T-helper 1 cell (primary cell): ENCODE measurements at places on chromosomes 3 and 15.

- peak; percentile 21 for DNase-seq
These were observed 17.3 kb downstream of the C3orf18 start for GRCh38 chr3:50550079-50550736.

DNA sequence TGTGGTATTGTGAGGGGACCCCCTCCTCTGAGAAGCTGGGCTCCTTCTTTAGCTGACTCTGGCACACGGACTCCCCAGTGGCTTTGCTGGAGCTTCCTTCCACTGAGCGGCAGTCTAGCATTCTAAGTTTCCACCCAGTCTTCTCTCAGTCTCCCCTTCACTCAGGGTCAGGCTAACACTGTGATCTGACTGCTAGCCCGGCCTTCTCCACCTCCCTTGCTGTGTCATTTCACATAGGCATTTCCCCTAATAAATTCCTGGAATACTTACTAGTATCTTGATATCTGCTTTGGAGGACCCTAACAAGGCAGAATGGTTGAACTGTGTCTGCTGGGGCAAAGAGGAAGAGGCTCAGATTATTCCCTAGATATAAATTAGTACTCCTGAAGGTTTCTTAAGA, 106.2 kb upstream of the THBS1 start:
- DNase-seq: no peak

DNA sequence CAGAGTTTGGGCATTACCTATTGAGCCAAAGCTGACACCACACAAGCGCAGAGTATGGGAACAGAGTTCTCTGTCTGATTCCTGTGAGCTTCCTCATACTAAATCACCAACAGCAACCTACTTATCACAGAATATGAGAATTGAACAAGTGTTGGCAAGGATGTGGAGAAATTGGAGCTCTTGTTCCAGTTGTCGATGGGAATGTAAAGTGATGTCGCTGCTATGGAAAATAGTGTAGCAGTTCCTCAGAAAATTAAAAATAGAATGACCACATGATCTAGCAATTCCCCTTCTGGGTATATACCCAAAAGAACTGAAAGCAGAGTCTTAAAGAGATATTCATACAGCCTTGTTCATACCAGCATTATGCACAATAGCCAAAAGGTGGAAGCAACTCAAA, 33.4 kb downstream of the CD86 start:
- no peak for DNase-seq

- DNase-seq: no peak
These were observed 2.5 kb downstream of the GXYLT2 start for GRCh38 chr3:72890166-72890925.

DNA sequence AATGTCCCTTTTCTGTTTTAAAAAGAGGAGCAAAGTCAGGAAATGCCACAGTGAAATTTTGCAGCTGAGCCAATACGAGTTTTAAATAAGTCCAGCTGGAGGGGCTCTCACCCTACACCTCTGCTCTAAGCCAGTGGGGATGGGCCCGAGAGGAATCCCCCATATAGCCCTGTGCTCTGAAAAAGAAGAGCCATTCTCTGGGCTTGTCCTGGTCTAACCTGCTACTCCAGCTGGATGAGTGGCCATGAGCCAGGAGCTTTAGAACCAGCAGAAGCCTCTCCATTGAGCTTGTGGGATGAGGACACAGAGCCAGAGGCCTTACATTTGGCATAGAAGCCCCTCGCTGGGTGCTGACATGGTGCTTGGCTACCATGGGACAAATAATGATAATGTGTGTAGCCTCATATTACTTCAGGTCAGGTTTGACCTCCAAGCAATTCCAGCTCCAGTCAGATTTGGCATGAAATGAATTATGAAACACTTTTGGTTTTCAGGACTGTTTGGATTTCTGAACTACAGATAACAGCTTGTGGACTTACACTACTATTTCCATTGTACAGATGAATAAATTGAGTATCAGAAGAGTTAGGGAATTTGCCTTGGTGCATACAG, 172.4 kb downstream of the CHST2 start:
- DNase-seq: no peak

GRCh38 chr3:197336348-197336747, 37.9 kb upstream of the DLG1 start:
- DNase-seq: no peak

- no peak for DNase-seq
These were observed 85.7 kb downstream of the TBL1XR1 start for GRCh38 chr3:177111541-177111949.

DNA sequence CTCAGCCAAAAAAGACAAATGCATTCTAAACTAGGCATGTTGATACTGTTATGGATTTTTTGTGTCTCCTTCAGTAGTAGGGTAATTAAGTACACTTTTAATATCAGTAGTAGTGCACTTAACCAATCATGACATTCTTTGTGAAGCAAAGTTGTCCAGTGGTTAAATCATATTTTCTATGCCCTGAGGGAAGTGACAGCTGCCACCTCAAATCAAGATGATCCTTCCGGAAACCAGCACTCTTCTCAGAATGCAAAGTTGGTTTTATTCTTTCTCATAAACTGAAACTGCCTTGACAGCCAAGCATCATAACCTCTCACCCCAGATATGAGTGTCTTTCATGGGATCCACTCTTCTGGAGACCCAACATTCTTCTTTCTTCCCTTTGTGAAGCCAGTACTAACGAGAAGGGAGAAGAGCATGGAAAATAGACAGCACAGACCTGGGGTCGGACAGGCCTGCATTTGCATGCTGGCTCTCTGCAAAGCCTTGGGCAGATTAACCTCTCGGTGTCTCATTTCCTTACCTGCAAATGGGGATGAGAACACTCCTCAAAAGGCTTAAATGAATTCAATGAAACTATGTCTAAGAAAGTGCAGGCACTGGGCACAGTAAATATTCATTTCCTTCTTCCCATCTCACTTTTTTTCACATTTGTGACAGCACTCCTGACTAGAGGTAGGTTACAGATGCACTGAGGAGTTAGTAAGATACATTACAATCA, 13.2 kb downstream of the AAGAB start:
- DNase-seq: peak; percentile 89

GRCh38 chr15:25712192-25712960, 150.8 kb downstream of the ATP10A start:
- DNase-seq: no peak

GRCh38 chr15:64046421-64047153, at the start of gene DAPK2:
Gene DAPK2 (minus strand): TSS chr15:64046485. CDS start chr15:64040261, 6,224 bp downstream.
- DNase-seq: peak; percentile 57

GRCh38 chr15:43212299-43212698, 8.5 kb downstream of the EPB42 start:
- DNase-seq: no peak

DNA sequence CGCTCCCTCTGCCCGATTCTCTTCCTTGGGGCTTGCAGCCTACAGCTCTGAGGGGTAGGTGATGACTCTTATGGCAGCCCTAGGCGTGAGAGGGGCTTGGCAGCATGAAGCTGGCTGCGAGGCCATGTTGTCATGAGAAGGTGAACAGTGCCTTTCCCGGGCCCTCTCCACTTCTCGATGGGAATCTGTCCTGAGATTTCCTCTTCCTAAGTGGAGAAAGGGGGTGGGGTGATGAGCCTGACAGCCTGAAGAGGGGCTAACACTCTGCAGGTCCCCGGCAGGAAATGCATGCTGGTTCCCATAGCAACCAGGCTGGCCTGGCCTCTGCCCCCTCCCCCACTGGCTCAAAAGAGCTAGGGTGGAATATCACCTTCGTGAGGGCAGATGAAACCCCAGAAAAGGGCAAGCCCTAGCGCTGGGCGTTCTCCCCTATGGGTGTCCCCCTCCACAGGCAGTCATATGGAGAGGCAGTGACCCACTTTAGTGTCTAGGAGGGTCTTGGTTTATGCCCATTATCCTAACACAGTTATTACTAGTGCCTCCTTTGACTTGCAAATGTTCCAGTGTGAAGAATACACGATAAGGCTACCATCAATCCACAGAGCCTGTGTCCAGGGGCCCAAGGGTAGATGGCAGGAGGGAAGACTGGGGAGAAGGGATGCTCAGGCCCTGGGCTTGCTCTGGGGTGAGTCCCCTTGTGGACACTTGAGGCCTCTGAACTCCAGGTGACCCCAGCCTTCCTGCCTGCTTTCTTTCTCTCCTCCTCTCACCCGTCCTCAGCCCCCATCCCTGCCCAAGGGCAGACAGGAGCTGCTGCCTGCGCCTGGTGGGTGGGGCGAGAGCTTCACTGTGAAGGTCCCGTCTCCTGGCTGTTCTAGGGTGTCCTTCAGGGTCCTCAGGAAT, 13.2 kb downstream of the EPHB3 start:
- DNase-seq: no peak

DNA sequence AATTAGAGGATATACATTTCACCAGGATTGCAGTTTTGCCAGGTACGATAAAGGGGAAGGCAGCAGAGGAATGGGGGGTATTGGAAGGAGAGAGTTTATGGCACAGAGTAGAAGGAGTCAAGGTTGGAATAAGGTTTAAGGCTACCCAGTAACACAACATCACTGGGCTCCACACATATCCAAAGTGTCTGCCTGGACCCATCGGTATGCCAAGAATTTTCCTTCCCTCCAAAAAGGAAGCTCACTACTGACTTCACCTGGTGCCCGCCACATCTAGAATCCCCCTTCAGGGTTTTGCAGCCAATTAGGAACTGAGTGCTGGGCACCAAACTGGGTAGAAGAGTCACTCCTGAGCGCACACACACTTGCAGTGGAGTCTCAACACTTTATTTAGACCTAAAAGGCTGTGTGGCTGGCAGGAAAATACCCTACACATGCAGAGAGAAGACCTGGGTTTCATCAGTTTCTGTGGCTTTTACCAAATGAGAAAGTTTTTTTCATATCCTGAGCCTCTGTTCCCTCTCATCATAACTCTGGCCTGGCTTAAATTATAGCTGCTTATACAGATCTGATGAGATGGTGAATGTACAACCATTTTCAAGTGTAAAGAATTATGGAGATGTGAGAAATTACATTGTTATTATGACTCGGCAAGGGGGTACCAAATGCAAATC, 190.8 kb upstream of the LPP start:
- DNase-seq: peak; percentile 57

- DNase-seq: no peak
These were observed 71.8 kb upstream of the NDUFB4 start for GRCh38 chr3:120524171-120524923.

DNA sequence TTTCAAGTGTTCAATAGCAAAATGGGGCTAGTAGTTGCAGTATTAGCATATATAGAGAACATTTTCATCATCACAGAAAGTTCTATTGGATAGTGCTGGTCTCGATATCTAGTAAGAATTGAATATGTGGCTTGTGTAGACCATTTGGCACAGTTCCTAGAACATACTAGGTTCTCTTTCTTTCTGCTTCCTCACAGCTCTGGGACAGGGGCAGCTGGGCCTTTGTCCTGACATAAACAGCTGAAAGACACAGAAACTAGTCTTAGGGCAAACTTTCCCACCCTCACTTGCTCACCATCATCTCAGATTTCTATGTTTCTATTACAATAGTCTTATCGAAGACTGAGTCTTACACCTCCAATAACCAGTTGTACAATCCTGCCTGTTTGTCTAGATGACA, 63.7 kb upstream of the DLG1 start:
- DNase-seq: no peak

DNA sequence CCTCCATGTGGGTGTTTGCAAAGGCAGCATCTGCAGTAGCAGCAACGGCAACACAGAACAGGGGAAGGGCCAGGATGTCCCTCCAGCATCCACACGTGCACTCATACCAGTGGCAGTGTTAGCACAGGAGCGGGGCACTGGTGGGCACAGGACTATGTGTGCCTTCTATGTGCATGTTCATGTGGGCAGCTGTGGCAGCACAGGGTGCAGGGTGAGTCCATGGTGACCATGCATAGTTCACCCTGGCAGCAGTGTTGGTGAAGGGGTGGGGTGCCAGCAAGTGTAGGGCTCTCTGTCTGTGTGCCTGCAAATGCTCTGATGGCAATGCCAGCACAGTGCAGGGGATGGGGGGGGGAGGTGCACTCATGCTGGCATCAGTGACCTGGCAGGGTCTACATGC, 222.1 kb upstream of the SOX14 start:
- no peak for DNase-seq

DNA sequence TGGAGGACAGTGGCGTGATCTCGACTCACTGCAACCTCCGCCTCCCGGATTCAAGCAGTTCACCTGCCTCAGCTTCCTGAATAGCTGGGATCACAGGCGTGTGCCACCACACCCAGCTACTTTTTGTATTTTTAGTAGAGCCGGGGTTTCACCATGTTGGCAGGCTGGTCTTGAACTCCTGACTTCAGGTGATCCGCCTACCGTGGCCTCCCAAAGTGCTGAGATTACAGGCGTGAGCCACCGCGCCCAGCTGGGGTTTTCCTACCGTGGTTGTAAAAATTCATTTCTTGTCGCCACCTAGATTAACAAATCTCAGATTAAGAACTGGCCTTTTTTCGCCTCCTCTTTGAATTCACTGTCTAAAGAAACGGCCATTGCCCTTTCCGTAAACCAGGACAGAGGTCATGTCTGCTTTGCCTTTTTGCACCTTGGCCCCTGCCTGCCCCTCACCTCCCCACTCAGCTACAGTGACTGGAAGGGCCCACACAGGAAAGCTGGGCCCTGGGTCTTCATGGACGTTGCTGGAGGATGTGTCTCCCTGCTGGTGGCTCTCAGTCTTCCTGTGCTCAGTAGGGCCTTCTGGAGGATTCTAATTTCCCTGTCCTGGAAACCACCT, 17.2 kb downstream of the ZNF710 start:
- no peak for DNase-seq

DNA sequence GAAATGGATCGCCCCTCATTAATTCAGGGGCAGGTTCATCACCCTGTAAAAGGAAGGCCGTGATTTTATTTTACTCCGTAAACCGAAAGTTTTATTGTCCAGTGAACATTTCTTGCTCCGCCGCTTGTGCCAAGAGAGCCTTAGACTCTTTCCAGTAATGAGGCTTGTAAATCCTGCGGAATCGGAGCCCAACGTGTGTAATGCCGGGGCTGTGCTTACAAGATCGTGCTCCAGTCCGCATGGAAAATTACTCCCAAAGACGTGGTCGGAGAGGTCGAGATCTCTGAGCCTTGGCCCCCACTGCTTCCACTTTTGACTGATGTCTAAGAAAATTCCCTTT, 649 bp upstream of the PLOD2 start:
- DNase-seq: no peak

DNA sequence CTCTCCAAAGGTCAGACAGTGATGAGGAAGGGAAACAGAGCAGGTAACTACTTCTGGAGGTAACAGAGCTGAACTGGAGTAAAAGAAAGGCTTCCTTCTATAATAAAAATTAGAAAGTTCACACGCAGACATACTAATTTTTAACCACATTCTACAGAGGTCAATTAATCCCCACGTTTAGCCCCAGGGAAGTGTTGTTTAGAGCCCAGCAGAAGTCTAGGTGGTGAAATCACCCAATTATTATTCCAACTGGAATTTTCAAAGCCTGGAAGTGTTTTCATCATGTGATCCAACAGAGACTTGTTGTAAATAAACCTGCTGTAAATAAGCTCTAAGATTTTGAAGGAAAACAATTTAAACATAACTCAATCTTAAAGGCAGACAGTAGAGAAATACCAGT, 6.8 kb downstream of the ALDH1A2 start:
- DNase-seq: no peak

GRCh38 chr3:184765730-184766074, 46.3 kb upstream of the VPS8 start:
- DNase-seq: no peak

- DNase-seq: peak; percentile 16
These were observed 1.1 kb downstream of the ZBTB47 start for GRCh38 chr3:42654331-42655201.

GRCh38 chr15:90563463-90563862, 33.7 kb downstream of the CRTC3 start:
- DNase-seq: no peak

GRCh38 chr3:45460361-45460760, 72.0 kb downstream of the LARS2 start:
- DNase-seq: no peak
